ENCODE measurements at places on chromosomes 1 and 21.

- no peak for DNase-seq
Observed at GRCh38 chr1:227391879-227392278, 73.6 kb upstream of the CDC42BPA start.

DNA sequence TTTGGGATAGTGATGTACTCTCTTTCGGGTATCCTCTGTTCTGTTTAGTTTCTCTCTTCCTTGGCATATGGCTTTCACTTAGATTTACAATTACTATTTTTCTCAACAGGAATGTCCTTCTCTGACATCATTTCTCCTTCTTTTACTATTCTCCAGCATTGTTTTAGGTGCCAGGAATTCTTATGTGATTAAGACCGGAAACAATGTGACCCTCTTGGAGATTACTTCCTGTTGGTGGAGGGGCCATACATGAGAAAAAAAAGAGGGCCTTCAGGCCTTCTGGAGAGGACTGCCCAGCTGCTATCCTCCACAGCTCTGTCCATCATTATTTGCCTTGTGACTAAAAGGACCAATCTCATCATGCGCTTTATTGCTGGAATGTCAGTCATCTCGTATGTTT is 50.4 kb upstream of the ADAMTS5 start:
- no peak for DNase-seq

DNA sequence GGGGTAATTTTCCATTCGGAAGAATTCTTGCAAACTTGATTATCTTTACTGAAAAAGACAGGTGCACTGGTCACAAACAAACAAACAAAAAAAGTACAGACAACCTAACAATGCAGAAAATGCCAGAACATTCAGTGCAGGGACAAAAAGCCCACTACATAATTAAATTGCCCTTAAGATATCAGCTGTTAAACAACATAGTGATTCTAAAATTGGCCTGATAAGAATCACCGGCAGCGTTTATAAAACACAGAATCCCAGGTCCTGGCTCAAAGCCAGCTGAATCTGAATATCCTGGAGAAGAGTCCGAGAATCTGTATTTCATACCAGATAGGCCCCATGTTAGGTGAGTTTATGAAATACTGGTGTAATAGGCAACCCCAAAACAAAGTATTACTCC is 6.1 kb downstream of the PLPP3 start:
- no peak for DNase-seq

- DNase-seq, result no peak
Observed at GRCh38 chr1:42933610-42934491, 24.8 kb downstream of the SLC2A1 start.

DNA sequence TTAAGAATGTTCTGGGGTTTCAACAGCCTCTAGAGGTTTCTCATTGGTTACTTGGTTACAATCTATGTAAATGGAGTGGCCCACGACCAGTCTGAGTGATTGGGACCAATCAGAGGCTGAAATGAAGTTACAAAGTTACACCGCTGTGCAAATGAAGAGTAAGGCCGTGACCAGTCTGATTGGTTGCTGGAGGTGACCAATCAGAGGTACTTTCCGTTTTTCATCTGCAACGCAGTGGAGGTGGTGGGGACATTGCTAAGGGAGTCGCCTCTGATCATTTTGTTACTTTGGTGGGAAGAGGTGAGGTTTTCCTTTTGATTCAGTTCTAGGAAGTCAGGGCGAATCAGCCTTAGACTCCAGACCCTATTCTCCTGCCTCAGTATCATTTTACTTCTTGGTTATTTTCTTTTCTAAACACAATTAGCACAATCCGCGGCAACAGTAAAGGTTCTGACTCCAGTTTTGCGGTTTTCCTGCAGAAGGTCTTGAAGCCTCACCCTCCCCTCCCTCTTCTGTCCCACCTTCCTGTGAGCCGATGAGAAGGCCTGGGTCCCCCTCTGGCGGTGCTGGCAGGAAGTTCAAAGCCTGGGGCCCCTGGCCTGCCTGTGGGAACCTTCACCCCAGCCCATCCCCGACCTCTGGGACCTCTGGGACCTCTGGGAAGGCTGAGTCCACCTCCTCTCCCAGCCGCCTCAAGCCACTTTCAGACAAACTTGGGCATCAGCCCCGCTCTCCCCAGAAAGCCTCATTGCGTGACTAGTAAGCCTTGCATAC is 38.7 kb upstream of the TTC34 start:
- no peak for DNase-seq

DNA sequence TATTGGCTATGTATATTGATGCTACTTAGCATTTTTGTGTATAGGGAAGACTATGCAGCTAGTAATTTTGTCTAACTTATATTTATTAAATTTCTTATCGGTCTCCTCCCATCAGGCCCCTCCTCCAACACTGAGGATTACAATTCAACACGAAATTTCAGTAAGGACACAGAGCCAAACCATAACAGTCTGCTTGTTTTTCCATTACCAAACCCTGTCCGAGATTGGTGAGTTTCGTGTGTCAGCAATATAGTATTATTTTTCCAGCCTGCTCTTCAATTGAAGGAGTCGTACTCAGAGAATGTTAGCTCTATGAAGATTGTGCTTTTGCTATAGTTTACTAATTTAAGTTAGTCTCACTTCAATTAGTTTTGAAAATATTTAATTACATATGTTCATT is 1495.3 kb downstream of the MRPL39 start:
- DNase-seq, result no peak

DNA sequence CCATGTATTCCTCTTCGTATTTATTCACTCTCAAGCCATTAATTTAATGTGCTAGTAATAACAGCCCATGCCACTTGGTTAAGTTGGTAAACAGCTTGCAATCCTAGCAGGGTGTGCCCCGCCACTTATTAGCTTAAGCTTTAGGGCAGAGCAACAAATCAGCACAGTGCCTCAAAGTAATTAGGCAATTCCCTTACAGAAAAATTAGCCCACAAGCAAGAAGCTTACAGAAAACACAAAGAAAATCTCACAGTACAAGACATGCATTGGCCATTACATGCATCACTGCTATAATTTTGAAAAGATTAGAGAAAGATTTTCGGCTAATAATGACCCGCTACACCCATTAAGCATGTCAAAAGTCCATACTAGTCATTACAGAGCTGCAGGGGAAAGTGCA is 47.6 kb downstream of the TGFB2 start:
- DNase-seq, result no peak

GRCh38 chr1:23577056-23578004 is 18.0 kb upstream of the ID3 start:
- DNase-seq, result peak; percentile 85

- DNase-seq, result no peak
Observed at GRCh38 chr1:40998668-40999067, 19.2 kb downstream of the CTPS1 start.

GRCh38 chr1:17027403-17027802 is 15.7 kb upstream of the ATP13A2 start:
- DNase-seq, result peak; percentile 56

DNA sequence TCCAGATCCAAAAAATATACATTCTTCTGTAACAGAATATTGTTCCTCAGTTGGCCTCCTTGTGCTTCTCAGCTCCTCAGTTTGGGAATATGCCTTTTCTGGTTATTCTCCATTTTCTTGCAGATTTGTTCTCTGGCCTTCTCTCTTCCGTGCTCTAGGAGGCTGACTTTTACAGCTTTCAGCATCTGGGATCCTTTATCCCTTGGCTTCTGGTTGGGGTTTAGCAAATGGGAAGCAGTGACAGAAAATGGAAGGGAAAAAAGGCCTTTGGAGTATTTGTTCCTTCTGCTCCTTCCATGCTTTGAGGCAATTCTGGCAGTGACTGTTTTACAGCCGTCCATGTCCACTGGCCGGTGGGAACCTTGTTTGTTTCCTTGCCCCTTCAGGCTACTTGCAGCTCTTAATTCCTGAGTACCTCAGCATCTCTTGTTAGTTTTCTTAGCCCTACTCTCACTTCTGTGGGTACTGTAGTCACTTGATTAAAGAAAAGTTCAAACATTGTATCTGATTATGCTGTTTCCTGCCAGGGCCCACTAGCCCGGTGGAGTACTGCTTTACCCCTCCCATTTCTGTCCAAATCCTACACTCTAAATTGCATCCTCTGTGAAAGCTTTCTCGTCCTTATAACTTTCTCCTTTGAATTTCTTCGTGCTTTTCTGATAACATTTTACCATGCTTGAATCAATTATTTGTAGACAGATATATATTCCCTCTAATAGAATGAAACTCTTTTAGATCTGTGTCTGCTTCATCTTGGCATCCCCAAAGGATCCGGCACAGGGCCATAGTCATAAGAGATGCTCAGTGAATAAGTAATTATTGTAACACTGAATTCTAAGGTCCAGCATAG is 118.2 kb downstream of the OSBPL9 start:
- no peak for DNase-seq

- peak; percentile 67 for DNase-seq
Observed at GRCh38 chr1:203199816-203200571, 13.5 kb upstream of the CHI3L1 start.

DNA sequence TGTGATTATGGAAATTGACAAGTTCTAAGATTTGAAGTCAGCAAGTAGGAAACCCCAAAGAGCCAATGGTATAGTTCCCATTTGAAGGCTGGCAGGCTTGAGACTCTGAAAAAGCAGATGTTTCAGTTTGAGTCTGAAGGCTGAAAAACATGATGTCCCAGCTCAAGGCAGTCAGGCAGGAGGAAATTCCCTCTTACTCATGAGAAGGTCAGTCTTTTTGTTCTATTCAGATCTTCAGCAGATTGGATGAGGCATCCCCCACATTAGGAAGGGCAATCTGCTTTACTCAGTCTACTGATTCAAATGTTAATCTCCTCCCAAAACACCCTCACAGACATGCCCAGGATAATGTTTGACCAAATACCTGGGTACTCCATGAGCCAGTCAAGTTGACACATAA is 372.5 kb upstream of the ST6GALNAC5 start:
- DNase-seq, result peak; percentile 6

DNA sequence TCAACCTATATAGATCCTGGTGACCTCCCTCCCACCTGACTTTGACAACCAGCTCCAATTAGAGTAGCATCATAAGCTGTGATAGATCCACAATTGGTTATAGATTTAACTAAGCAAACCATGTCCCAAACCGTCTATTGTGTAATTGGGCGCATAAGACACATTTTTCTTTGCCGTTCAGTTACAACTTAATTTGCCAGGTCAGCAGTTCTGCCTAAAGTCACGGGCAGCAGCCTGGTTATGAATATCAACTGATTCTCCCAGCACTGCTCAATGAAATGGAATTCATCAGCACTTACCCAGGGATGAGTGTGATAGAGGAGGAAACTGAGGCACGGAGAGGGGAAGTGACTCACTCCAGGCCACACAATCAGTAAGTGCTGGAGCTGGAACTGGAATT is 73.4 kb downstream of the KLHDC7A start:
- DNase-seq, result no peak

GRCh38 chr1:40924767-40925166 is 54.7 kb upstream of the CTPS1 start:
- no peak for DNase-seq

GRCh38 chr1:51526248-51526647 is 7.2 kb upstream of the EPS15 start:
- peak; percentile 35 for DNase-seq

- DNase-seq, result no peak
Observed at GRCh38 chr1:224308064-224308463, 21.9 kb downstream of the NVL start.

- DNase-seq, result no peak
Observed at GRCh38 chr1:50705041-50705440, 255.0 kb downstream of the FAF1 start.

- no peak for DNase-seq
Observed at GRCh38 chr1:1425426-1425752, 4.3 kb upstream of the ANKRD65 start.

GRCh38 chr1:90778486-90778885 is 61.4 kb upstream of the BARHL2 start:
- DNase-seq, result no peak

DNA sequence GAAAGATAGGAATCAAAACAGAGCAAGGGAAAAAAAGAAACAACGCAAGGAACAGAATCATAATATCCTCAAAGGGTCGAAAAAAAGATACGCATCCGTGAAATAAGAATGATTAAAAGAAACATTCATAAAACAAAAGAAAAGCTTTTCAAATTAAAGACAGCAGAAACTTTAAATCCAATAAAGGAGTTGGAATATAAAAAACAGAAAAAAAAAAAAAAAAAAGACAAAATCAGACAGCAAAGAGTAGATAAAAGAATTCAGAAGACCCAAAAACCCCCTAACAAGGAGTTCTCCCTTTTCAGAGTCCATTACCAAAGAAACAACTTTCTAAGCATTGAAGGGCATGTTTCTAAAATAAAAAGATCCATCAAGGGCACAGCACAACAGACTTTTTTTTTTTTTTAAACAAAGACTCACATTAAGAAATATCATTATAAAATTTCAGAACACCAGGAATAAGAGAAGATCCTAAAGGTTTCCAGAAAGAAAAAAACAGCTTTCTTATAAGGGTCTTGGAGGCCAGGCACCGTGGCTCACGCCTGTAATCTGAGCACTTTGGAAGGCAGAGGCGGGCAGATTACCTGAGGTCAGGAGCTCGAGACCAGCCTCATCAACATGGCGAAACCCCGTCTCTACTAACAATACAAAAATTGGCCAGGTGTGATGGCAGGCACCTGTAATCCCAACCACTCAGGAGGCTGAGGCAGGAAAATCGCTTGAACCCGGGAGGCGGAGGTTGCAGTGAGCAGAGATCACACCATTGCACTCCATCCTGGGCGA is 44.7 kb downstream of the ENAH start:
- no peak for DNase-seq

GRCh38 chr1:154996966-154997701 is 3.7 kb downstream of the LENEP start:
- peak; percentile 55 for DNase-seq

DNA sequence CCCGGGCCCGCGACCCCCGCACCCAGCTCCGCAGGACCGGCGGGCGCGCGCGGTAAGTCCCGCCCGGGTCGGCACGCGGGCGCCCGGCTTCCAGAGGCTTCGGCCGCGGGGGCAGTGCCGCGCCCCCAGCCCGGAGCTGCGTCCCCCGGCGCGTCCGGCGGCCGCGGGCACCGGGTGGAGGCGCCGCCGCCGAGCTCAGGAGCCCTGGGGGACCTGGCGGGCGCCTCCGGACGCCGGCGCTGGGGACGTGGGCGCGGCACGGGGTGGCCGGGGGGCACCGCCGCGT is 227 bp downstream of the NBL1 start:
- DNase-seq, result no peak

DNA sequence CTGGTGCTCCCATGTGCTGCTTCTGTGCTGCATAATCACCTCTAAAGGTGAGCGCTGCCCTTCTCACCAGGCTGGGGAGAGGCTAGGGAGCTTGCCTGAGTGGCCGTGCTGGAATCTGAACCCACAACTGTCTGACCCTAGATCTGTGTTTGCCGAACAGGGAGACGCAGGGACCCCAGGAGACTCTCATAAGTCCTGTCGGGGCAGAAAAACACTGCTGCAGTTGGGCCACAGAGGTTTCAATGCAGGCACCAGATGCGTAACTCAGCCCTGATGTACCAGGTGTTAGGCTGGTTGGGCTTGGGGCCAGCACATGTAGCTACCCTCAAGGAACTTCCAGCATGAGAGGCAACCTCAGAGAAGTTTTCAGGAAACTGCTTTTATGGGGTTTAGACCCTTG is 49.5 kb upstream of the DMRTB1 start:
- no peak for DNase-seq

GRCh38 chr1:21736876-21737275 is 46.1 kb downstream of the USP48 start:
- DNase-seq, result no peak

- DNase-seq, result no peak
Observed at GRCh38 chr1:70554341-70554740, 143.3 kb downstream of the CTH start.

GRCh38 chr1:11283151-11283550 is 10.2 kb downstream of the UBIAD1 start:
- peak; percentile 91 for DNase-seq

- DNase-seq, result no peak
Observed at GRCh38 chr1:12505231-12505630, 112.8 kb downstream of the DHRS3 start.

Data from inflammatory macrophage treated with lipopolysaccharide for 1 hour (primary cell).